GM23338 (cell line): ENCODE measurements at places on chromosomes 5 and 9. TPM values are rescaled to one million over a fixed set of nuclear protein-coding genes. Genes with fewer than 3 reads are reported as not detected.
A peak's percentile ranks its signal among the peaks of the same experiment; 100 is the strongest.

- H3K27me3 ChIP-seq = no peaks in the 10 kb centered on the region
- H3K4me3 ChIP-seq = no peak overlapping the region
- DNase-seq = no peak
- peaks cover 12% of the 10 kb centered on the region; the same call in 1 of the 2 replicates for H3K4me1 ChIP-seq
- H3K36me3 ChIP-seq = no peaks in the 10 kb centered on the region
Observed at GRCh38 chr5:31078956-31079355, 114.5 kb upstream of the CDH6 start.

MARVELD2 gene
- 24.1 and 24.8 TPM in 2 replicates for total RNA-seq

TTF1 gene
- total RNA-seq = 14.9 and 15.5 TPM in 2 replicates

DNA sequence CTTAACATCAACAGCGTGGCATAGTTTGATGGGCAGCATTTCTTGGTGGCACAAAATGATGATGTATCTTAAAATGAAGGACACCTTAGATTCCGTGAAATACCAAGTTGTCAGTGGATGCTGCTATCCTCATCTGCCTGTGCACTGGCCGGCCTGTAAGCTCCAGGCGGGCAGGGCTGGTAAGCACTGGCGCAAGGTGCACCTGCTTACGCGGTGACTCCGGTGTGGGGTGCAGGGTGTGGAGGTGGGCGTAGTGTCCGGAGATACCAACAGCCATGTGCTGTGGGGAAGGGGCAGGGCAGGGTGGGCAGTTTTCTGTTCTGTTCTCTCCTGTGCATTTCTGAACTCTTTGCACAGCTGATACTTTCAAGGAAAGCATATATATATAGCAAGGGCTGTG, 101.5 kb downstream of the KCNT1 start:
- no peak overlapping the region for H3K27ac ChIP-seq
- H3K27me3 ChIP-seq = no peaks in the 10 kb centered on the region
- no peaks in the 10 kb centered on the region for H3K36me3 ChIP-seq
- no peaks in the 10 kb centered on the region for H3K4me1 ChIP-seq
- DNase-seq = no peak

PCDHA9 gene
- 3.2 and 3.3 TPM in 2 replicates for total RNA-seq

DNA sequence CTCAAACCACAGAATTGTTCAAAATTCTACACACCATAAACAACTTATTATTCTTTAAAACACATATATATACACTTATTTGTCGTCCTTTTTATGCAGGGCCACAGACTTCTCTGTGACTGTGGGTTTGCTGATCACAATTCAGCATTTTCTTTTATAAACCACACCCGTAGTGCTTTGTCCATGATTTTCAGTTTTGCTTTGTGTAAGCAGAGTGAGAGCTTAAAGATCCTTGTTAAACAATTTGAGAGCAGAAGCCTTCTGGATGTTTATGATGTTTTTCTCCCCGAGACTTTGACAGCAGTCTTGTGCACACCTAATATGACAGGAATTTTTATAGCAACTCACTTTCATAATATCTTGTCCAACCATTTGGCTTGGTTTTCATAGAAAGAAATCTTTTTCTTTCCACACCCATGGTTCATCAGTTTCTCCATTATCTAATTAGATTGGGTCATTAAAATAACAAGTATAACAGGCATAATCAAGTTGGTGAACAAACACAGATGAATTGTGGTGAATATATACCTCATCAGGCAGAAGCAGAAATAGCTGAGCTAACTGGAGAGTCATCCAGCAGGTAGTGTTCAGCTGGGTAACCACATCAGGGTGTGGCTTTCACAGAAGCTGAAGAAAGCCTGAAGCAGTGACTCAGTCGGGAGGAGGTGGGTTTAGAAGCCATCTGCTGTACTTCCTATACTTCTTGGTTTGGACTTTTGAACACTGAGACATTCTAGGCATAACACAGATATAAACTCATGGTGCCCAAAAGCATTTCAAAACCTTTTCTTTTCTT, 232.8 kb downstream of the DOCK8 start:
- H3K4me3 ChIP-seq = no peak overlapping the region
- no peak overlapping the region for H3K27ac ChIP-seq
- DNase-seq = no peak
- H3K27me3 ChIP-seq = no peaks in the 10 kb centered on the region
- H3K36me3 ChIP-seq = no peaks in the 10 kb centered on the region
- no peaks in the 10 kb centered on the region; the same call in 1 of the 2 replicates for H3K4me1 ChIP-seq

CDC20B gene
- total RNA-seq = not detected in 2 replicates

GRCh38 chr9:14097215-14097614, 216.7 kb downstream of the NFIB start:
- no peaks in the 10 kb centered on the region for H3K36me3 ChIP-seq
- H3K4me3 ChIP-seq = no peak overlapping the region
- H3K27ac ChIP-seq = no peak overlapping the region
- H3K4me1 ChIP-seq = peaks cover 32% of the 10 kb centered on the region
- DNase-seq = peak; percentile 21

DNA sequence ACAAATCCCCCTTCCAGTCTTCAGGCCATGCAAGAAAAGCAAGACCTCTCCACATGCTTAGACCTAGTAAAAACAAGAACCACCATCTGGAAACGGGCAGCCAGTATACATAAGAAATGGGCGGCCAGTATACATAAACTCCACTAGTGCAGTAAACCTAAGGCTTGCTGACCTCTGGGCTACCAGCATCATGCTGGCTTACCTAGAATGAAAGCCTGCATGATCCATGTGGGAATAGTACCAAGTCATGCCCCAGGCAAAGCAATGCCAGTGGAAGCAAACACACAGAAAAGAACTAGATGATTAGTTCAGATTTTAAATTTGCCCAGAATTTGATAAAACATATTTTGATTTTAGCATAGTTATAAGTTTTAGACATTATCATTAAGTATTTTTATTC, 1346.4 kb downstream of the EFNA5 start:
- H3K36me3 ChIP-seq = no peaks in the 10 kb centered on the region
- H3K27me3 ChIP-seq = no peaks in the 10 kb centered on the region
- no peak for DNase-seq
- no peak overlapping the region for H3K4me3 ChIP-seq
- H3K27ac ChIP-seq = no peak overlapping the region

DNA sequence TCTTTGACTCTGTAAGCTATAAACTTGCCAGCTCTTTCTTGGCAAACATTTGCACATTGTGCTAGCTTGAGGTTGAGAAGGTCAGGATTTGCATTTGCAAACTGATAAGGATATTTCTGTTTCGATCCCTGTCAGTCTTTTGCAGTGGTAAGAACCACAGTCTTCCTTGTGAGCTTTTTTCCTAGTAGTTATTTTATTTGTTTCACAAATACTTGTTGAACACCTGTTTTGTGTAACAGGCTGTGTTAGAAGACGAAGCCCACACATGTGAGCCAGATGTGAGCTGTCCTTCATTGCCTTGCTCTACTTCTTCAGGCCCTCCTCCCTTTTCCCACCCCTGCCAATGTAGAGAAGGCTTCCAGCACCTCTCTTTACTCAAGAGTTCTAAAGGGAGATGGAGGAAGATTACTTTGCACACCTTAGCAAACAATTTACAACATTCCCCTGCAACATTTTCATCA, 327.0 kb upstream of the KLF4 start:
- H3K36me3 ChIP-seq = no peaks in the 10 kb centered on the region
- H3K27ac ChIP-seq = no peak overlapping the region
- no peak overlapping the region for H3K4me3 ChIP-seq
- H3K4me1 ChIP-seq = peaks cover 13% of the 10 kb centered on the region
- DNase-seq = no peak

IL5 gene
- not detected in 2 replicates for total RNA-seq

DNA sequence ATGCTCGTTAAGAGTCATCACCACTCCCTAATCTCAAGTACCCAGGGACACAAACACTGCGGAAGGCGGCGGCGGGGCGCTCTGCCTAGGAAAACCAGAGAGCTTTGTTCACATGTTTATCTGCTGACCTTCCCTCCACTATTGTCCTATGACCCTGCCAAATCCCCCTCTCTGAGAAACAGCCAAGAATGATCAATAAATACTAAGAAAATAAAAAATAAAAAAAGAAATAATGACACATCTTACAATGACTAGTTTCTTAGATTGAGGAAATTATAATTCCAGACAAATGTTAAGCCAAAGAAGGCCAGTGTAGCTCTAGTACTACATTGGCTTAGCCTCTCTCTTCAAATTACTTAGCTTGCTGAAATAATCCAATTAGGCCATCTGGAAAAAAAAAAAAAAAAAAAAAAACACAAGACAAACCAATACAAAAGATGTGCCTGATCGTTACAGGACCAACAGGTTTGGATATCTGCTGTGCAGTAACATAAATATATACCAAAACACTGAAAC, 58.0 kb downstream of the ANXA2R start:
- no peak for DNase-seq
- no peak overlapping the region for H3K4me3 ChIP-seq
- H3K27ac ChIP-seq = no peak overlapping the region
- H3K4me1 ChIP-seq = peaks cover 9% of the 10 kb centered on the region; the same call in 1 of the 2 replicates
- H3K36me3 ChIP-seq = no peaks in the 10 kb centered on the region
